Progenitor cell of endocrine pancreas (in vitro differentiated cells): ENCODE measurements at places on chromosomes 2 and 18. TPM values are rescaled to one million over a fixed set of nuclear protein-coding genes. Genes with fewer than 3 reads are reported as not detected.

DNA sequence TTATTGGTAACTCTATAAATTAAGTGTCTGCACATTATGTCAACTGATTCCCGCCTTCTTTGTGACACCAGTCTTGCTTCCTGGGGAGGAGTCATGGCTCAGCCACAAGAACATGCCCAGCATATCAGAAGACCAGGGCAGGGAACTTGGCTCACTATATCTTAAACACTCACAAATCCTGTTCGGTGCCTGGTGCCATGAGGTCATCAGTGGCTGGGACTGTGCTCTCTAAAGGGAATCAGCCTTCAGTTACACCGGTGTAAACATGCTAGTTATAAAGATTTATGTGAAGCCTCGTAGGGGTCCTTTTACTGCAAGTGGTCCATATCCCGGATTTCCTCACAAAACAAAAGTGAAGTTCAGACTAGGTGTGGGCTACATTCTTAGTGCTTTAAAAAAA lies 73.1 kb upstream of the ZNF521 start:
- no peak for DNase-seq

- no peak for DNase-seq
Observed at GRCh38 chr2:144546933-144547332, 27.0 kb upstream of the ZEB2 start.

- DNase-seq, result no peak
Observed at GRCh38 chr2:202140522-202141252, 67.6 kb downstream of the KIAA2012 start.

- no peak for DNase-seq
Observed at GRCh38 chr2:182911813-182912517, 45.5 kb upstream of the FRZB start.

DNA sequence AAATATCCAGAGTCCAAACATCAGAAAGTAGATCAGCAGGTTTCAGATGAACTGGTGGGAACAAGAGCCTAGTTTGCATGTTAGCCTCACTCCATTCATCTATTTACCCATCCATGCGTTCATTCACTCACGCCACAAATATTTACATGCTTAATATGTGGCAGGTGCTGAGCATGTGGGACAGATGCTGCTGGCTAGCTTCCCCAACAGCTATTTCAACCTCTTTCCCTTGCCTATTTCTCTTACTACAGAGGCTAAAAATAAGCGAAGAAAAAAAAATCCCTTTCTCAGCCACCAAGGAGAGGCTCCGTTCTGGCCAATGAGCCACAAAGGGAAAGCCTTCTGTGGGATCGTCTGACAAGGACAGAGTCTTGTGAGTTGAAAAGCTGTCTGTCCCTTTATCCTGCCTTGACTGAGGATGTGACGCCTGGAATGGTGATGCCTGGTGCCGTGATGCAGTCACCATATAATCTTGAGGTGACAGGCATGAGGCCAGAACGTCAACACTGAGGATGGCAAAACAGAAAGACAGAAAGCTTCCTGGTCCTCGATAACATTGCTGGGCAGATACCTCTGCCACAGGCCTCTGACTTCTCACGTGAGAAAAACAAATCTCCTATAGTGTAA lies 78.2 kb downstream of the KCTD1 start:
- no peak for DNase-seq

DNA sequence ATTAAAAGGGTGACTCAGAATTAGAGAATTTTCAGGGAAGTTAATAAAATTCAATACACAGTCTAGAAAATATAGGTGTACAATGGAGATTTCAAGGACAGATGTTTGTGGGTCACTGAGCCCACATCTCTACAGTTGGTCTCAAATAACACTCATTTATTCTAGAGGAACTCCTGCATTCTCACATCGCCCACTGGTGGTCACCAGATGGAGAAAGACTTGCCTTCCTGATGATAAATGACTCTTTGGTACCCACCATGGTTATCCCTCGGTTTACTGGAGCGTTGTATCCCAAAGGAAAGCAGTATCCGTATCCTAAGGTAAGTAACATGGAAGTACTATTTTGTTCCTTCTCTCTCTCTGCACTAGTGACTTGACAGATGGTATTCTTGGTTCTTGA lies 1297.1 kb downstream of the DPP10 start:
- no peak for DNase-seq

- no peak for DNase-seq
Observed at GRCh38 chr18:77099485-77100370, 32.9 kb downstream of the MBP start.

DNA sequence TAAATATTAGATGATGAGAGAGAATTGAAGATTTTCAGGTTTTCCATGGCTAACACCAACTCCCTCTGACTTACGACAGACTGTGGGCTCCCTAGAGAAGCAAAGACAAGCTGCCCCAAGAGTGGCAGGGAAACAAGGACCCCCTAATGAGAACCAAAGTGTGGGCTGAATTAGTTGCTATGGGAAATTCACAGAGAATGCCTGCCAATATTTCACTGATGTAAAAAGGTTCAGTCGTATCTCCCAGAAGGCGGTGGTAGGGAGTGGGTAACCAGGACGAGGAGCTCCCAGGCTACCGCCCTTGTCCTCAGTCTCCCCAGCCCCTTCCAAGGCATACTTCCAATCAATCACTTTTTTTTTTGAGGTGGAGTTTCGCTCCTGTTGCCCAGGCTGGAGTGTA lies 113.6 kb downstream of the LAMA1 start:
- no peak for DNase-seq

DNA sequence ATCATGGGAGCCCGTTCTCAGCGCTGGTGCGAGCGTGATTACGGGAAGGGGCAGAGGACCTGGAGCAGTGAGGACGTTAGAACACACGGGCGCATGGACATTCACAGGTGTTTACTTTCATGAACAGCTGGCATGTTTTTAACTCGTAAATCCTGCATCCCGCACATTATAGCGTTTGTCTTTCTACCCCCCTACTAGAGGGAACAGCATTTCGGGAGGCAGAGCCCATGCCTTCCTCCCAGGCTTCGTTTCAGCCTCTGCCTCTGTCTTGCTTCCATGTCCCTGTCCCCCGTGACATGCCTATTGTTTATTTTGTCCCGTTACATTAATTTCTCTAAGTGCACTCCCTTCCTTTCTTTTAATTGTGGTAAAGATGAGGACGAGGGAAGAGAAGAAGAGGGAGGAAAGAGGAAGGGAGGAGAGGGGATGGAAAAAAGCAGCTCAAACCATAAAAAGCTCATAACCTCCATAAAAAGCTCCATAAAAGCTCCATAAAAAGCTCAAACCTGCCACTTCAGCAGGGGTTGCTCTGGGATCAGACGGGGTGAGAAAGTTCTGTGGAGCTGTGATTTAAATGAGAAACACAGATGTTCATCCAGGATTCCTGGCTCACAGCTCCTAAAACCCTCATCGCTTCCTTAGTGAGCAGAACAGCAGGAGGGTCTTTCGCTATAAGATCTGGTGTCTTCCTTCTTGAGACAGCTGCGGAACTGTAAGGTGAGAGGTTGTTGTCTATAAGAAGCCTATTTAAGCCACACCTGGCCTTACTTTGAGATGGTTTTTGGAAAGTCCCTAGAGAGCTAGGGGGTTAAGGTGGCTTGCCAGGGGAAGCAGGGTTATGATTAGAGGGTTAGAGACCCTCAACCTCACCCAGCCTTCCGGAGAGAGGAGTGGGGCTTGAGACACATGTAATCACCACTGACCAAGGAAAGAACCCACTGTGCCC lies 66.6 kb upstream of the SNTG2 start:
- DNase-seq, result peak; percentile 3

DNA sequence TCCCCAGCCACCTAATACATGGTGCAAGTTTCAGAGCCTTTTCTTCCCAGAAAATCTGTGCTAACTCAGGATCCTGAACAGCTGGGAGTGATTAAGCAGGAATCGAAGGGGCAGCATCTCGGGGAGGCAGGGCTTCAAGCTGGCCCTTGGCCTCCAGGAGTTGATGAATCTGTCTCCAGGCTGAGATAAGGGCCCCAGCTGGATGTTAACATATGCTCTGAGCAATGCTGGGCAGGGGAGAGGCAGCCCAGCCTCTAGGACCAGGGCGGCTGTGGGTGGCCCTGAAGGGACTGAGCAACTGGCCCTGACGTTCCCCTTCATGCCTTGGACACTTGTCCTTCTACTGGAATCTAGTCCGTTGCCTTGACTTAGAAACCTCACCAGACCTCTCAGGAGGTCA lies 84.1 kb upstream of the EPC2 start:
- DNase-seq, result no peak

DNA sequence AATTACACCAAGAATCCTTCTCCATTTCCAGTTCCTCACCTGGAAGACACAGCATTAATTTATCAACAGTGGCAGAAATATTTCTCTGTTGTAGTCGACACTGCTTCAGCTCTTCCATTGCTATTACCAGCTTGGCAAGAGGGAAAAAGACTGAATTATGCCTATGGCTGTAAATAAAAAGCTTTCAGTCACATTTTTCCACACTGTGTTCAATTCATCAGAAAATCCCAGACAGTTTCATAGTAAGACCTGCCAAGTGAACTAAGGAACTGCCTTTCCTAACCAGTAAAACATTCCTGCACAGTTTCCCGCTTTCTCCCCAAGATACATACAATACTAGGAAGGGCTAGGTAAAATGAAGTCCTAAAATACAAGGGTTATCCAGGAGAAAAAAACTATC lies 94.7 kb downstream of the EXOC6B start:
- no peak for DNase-seq

DNA sequence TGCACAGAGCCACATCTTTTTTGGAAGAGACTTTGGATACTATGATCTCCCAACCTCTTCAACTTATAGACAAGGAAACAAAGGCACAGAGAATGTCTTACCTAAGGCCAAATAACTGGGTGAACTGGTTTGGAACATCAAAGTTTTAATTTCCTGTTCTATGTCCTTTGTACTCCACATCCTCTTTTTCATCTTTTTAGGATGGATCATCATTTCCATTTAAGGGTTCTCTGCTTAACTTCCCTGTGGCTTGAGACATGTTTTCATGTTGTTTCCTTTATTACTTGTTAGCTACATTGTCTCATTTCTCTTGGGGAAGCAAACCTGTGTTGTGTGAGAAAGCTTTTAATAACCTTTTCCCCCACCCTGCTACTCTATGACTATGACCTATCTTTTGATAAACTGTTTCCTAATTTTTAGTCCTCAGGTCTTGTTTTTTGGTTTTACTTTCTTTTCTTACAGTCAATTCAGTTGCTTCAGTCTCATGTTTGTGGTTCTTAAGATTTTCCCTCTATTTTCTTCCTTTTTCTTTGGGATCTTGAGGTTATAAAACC lies 22.5 kb upstream of the RMND5A start:
- DNase-seq, result no peak

- no peak for DNase-seq
Observed at GRCh38 chr2:75204833-75205232, 5.5 kb upstream of the TACR1 start.

DNA sequence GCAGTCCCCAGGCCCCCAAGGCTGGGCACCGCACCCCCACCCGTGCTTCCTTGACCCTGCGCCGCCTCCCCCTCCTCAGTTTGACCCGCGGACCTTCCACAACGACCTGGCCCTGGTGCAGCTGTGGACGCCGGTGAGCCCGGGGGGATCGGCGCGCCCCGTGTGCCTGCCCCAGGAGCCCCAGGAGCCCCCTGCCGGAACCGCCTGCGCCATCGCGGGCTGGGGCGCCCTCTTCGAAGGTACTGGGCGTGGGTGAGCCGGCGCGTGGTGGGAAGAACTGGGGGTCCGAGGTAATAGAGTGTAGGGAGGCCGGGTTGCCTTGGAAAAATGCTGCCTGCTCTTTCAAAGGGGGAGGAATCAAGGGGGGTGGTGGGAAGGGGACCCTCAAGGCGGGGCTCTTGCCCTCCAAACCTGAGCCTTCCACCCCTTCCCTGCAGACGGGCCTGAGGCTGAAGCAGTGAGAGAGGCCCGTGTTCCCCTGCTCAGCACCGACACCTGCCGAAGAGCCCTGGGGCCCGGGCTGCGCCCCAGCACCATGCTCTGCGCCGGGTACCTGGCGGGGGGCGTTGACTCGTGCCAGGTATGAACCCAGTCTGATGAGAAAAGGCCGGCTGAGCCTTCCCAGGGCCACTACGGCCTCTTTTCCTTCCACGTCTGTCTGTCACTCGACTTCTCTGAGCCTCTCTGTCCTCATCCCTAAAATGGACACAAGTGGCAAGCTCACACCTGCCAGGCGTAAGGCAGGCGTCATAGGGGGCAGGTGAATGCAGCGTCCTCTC lies 2.6 kb downstream of the PRSS56 start:
- no peak for DNase-seq

GRCh38 chr2:158460632-158461297 lies 4.0 kb downstream of the PKP4 start:
- DNase-seq, result no peak

DNA sequence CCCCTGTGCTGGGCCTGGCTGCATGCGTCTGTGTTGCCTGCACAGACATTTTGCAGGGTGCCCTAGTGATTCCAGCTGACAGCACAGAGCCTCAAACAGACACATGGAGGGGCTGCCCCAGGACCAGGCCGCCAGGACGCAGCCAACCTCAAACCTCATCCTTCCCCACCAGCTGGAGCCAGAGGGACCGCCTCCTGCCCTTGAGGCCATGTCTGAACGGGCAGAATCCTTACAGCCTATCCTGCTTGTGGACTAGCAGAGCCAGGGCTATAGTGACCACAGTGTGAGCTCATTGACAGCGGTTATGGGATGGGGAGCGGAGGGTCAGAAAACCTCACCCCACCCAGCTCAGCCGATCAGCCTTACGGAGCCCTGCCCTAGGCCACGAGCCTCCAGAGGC lies 22.4 kb downstream of the ODC1 start:
- DNase-seq, result no peak

GRCh38 chr18:43073771-43074170 lies 41.7 kb downstream of the RIT2 start:
- DNase-seq, result no peak

DNA sequence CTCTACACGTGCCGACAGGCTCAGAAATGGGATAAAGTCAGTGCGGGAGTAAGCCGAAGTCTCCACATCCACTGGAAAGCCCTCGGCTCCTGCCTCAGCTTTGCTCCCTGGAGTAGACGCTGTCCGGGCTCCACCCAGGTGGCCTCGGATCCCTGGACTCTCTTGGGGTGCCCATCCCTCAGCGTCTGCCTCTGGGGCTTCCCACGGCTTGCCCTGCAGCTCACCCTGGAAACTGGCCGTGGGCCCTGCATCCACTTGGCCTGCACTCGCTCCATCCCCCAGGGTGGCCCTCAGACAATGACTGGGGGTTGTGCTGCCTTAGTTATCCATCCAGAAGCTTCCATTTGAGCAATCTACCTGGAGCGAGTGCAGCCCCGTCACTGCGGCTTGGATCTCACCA lies 36.2 kb upstream of the TAF1B start:
- no peak for DNase-seq

DNA sequence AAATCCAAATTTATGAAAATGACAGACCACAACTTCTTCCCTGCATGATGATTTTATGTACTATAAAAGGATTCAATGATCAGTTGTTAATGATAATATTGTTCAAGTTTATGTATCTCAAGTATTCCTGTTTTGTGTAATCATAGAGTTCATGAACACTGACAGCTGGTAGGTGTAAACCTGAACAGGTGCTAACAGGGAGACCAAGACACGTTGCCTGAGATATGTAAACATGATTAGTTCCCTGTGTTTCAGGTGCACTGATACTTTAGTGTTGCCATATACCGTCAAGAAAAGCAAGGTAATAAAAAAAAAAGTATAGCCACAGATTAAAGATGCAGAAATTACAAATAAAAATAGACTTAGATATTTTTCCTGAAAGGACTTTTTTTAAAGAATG lies 131.8 kb downstream of the BAZ2B start:
- no peak for DNase-seq

NAT8 gene
- total RNA-seq, result not detected in 2 replicates

CFAP65 gene
- 0.65 and 0.67 TPM in 2 replicates for total RNA-seq

CD207 gene
- not detected in 2 replicates for total RNA-seq

SERPINB5 gene
- 0.22 TPM in 1 of 2 replicates, not detected in the other for total RNA-seq

RFTN2 gene
- 5.4 and 5.7 TPM in 2 replicates for total RNA-seq

TMEM163 gene
- 3.7 and 3.8 TPM in 2 replicates for total RNA-seq

SNRPD1 gene
- total RNA-seq, result 72.9 and 76.7 TPM in 2 replicates

EGR4 gene
- 0.12 TPM in 1 of 2 replicates, not detected in the other for total RNA-seq

IL36A gene
- not detected in 2 replicates for total RNA-seq

XPO1 gene
- total RNA-seq, result 224 and 236 TPM in 2 replicates
